ENCODE measurements at places on chromosomes 2 and 18.

DNA sequence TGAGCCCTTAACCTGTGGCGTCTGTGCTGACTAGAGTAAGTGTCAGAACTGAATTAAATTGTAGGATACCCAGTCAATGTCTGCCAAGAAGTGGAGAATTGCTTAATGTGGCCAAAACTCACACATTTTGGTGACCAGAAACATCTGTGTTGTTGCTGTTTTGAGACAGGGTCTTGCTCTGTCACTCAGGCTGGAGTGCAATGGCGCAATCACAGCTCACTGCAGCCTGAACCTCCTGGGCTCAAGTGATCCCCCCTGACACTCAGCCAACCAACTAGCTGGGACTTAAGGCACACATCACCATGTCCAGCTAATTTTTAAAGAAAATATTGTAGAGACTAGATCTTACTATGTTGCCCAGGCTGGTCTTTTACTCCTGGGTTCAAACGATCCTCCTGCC, 34.4 kb upstream of the RTN4 start:
- no peak for DNase-seq

- DNase-seq = no peak
These were observed 209.1 kb upstream of the ID2 start for GRCh38 chr2:8472545-8473323.

- DNase-seq = no peak
These were observed 112.5 kb downstream of the EFEMP1 start for GRCh38 chr2:55811048-55811447.

GRCh38 chr2:172091000-172091641, 5.8 kb downstream of the DLX1 start:
- DNase-seq = no peak

DNA sequence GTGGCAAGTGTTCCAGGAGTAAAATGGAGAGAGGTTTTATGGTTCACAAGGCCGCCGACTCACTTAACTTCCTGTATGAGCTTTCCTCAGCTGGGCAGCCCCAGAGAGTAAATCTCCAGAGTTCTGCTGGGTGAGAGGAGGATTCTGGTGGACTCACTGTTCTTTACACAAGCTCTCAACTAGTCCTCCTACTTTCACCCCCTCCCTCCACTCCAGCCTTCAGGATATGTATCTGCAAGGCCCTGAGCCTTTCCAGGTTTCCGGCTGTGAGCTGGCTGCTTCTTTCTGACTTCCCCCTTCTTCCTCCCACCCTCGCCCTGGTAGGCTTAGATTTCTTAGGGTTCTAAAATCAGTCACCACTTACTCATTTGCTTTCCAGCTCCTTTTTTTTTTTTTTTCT, 34.0 kb downstream of the EML6 start:
- DNase-seq = no peak

DNA sequence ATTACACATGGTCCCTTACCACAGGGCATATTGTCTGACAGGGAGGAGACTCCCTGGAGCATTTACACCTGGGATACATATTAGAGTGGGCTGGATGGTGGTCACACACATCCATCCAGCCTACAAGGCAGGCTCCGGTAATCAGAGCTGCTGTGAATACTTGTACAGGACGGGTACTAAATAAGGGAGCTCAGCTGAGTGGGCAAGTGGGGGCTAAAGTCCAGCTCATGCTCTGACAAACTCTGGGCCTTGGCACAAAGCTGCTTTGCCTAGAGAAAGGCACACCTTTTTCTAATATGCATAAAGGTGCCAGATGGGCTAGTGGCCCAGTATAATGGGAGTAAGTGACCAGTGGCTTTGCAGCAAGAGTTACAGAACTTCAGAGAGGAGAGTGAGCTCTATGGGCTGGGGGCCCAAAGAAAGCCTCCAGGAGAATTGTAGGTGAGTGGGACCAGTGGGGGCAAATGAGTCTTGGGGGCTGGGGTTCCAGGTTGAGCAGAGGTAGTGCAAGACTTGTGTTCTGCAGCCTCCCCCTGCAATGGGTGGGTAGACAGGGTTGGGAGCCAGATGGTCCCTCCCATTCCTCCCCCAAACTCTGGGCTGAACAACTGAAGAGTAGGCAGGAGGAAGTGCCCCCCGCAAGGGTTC, 1.6 kb downstream of the TMEM198 start:
- DNase-seq = no peak
